Substantia nigra (tissue), 51 donors: ENCODE measurements at places on chromosomes 2 and 18.

- no peak for DNase-seq
Observed at GRCh38 chr2:135904341-135904989, 28.2 kb upstream of the MCM6 start.

DNA sequence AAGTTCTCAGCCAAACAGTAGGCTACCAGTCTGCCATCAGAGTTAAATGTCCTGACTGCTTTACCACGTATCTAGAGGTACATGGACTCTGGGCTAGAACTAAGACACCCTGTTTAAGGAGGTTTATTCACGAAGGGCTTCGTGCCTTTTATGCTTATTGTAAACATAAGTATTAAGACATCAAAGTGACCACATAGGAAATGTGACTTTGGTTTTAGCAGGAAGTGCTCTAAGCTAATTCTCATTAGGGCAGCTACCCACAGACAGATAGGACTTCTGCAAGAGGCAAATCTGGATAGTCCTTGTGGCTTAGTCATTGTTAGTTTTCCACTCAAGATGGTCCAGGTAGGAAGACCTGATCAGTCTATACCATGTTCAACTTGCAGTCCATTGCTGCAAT lies 233.3 kb upstream of the MGAT5 start:
- no peak for DNase-seq

- no peak for DNase-seq
Observed at GRCh38 chr18:13374096-13374467, 155.5 kb downstream of the LDLRAD4 start.

- no peak for DNase-seq
Observed at GRCh38 chr2:18247282-18248110, 313.0 kb downstream of the RDH14 start.

- no peak for DNase-seq
Observed at GRCh38 chr2:38572167-38572566, 30.6 kb downstream of the HNRNPLL start.

DNA sequence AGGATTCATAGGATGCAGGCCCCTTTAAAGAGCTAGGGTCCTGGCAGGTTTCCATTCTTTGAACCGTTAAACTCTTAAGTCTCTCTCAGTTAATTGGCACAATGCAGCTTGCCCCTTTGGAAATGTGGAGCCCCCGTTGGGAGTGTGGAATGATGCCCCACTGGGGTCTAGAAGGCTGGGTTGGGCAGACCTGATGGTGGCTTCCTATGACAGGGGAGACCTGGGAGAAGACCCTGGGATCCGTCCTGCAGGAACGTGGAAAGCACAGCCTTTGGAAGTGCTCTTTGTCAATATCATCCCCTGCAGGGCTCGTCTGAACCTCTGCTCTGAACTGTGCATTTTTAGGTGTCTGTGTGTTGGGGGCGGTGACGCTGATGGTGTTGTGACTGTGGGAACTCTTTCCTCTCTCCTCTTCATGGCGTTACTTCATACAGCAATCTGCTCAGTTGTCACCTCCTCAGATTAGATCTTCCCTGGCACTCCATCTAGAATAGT lies 190.6 kb downstream of the MYCN start:
- no peak for DNase-seq

GRCh38 chr2:109447251-109447661 lies 166.5 kb downstream of the SEPTIN10 start:
- no peak for DNase-seq

- no peak for DNase-seq
Observed at GRCh38 chr2:234422981-234423431, 73.9 kb downstream of the ARL4C start.

GRCh38 chr2:83054751-83055150 lies 1404.3 kb downstream of the SUCLG1 start:
- DNase-seq = no peak

- no peak for DNase-seq
Observed at GRCh38 chr2:177711483-177712265, 319.1 kb downstream of the AGPS start.

- DNase-seq = no peak
Observed at GRCh38 chr2:2647141-2647541, 316.1 kb upstream of the MYT1L start.

DNA sequence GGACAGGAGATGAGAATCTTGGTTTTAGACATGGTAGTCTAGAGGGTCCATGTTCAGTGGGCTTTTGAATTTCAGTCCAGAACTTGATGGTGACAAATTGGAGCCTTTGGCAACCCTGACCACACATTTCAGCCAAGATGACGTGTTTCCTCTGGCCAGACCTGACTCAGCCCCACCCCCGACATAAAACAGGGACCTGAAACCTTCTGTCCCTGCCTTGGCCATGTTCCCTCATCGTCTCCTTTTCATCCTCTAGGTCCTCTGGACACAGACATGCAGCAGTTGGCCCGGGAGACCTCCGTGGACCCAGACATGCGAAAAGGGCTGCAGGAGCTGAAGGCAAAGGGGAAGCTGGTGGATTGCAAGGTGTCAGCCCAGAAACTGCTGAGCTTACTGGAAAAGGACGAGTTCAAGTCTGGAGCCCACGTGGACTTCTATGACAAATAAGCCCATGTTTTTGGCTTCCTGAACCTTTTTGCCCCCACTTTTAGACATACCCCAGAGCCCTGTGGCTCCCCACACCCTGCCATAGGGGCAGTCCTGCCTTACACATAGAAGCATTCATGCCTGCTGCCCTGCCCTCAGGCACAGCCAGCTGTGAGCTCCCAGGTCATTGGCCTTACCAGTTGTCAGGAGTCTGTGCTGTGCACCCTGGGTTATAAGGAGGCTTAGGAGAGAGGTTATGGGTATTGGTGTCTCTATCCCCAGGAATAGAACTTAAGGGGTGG lies 4.0 kb downstream of the SPR start:
- no peak for DNase-seq

DNA sequence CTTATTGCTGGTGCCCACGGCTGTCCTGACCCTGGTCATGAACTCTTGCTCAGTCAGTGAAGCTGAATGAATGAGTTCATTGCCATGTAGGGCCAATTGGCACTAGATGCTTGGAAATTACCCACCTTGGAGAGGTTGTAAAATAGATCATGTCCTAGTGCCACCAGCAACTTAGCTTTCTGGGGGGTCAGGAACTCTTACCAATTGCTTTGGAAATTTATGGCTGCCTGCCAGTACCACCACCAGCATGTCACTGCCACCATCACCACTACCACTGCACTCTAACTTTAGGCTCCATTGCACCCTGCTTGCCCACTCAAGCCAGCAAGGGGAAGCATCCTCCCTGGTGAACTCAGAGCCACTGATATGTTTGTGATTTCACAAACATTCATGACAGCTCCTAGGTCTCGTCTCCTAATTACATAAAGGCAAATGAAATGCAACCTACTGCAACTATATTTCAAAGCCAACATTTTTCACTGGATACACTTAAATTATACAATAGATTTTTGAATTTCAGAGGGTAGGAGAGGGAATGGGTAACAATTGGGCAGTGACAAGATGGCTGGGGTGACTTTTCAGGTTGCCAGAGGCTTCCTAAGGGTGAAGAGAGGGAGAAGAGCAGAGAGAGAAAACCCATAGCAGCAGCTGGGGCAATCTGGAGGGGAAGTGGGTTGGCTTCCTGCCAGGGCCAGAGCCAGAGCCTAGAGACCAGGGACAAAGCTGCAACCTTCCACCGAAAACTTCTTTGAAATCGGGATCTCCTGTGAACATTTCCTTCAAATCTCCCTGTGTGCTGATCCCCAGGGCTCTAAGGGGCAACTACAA lies 3.5 kb upstream of the EMILIN1 start:
- no peak for DNase-seq

- no peak for DNase-seq
Observed at GRCh38 chr2:37894601-37895000, 30.5 kb upstream of the RMDN2 start.

GRCh38 chr2:236659758-236660150 lies 90.1 kb downstream of the ACKR3 start:
- no peak for DNase-seq

GRCh38 chr2:60497500-60497899 lies 56.0 kb downstream of the BCL11A start:
- DNase-seq = no peak

GRCh38 chr18:2814928-2815327 lies 31.9 kb upstream of the EMILIN2 start:
- DNase-seq = no peak

DNA sequence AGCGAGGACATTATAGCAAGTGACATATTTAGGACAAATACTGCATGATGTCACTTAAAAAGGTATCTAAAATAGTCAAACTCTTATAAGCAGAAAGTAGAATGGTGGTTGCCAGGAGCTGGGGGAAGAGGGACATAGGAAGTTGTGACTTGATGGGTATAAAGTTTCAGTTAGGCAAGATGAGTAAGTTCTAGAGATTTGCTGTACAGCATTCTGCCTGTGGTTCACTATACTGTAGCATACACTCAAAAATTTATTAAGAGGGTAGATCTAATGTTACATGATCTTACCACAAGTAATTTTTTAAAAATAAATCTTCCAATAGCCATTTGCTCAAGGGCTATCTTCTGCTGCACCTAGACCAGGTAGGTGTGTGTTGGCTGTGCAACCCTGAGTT lies 78.1 kb upstream of the NPAS2 start:
- DNase-seq = no peak

DNA sequence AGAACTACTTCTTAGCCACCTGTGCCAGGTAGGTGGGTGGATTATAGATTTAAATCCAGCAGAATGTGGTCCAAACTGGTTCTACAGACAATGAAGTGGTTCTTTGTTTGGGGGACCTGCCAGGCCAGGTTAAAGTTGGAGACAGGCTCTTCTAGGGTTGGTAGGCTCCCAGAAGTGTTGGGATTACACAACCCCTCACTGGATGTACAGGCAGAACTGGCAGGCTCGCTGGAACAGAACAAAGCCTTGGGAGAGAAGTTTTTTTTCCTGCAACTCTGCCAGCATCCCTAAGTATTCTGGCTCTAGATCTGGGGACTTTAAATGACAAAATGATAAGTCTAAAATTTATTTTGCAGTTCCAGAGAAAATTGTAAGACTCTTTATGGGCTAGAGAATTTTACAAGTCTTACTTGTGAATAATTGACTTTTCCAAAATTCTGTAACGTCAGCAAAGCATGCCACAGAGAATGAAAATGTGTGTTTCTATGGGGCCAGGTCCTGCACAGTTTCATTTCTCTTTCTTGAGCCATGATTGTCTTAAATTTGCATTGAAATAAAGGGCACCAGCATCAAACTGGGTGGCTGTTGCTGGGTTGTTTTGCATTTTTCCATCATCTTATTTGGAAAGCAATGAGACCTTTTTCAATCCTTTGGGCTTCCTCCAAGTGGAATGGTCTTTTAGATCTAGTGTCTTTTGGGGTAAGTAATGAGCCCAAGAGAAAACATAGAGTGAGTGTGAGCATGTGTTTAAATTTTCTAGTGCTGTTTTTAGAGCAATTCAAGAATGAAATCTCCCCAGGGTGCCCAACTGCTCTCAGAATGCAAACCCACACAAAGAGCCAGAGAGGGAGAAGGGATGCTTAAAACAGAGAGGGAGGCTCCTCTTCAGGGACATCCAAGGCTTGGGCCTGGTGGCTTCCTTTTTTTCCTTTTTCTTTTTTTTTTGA lies 32.4 kb upstream of the ATL2 start:
- no peak for DNase-seq

- no peak for DNase-seq
Observed at GRCh38 chr2:56316011-56316410, 132.2 kb downstream of the CCDC85A start.

GRCh38 chr2:219001577-219002394 lies 8.6 kb upstream of the CRYBA2 start:
- DNase-seq = no peak

- no peak for DNase-seq
Observed at GRCh38 chr2:176763851-176764404, 448.7 kb upstream of the HNRNPA3 start.

DNA sequence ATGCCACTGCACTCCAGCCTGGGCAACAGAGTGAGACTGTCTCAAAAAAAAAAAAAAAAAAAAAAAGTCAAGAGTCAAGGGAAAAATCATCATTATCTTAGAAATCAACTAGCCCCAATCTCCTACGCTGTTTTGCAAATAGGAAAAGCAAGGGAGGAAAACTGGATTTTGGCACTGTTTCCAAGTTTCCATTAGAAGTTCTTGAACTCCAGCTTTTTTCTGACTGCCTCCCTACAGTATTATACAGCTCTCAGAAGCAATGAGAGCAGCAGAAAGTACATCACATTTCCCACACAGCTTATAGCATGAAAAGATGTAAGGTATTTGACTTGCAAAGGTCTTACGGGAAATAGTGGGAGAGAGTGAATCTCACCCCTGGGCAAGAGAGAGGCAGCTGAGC lies 127.8 kb downstream of the OSR1 start:
- no peak for DNase-seq

DNA sequence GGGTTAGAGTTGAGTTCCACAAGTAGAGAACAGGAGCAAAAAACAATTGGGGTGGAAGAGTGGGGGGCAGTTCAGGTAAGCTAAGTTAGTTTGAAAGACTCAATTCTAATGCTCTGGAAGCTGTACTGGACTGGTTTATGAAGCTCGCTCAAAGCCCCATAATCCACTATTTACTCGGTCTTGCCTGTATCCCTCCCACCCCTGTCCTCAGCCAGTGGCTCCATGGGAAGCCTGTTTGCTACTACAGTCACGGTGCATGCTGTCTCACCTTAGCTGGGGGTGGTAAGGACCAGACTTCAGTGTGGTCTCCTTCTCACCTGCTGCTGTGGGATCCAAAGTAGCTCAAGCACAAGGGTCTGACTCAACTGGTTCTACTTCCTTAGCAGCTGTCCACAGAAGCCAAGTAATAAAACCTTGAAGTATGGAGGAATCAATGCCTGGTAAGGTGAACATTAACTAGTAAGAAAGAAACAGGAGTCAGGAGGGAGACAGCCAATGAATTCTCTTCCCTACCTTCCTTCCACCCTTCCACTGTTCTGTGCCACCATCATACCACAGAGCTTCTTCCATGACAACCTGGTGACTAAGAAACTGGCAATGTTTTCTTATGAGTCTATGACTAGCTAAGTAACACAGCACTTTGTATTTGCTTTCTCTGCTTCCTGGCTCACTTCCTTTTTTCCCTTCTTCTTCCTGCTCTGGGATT lies 230.8 kb downstream of the SRBD1 start:
- DNase-seq = no peak

GRCh38 chr2:181780657-181781056 lies 100.3 kb upstream of the NEUROD1 start:
- DNase-seq = no peak

DNA sequence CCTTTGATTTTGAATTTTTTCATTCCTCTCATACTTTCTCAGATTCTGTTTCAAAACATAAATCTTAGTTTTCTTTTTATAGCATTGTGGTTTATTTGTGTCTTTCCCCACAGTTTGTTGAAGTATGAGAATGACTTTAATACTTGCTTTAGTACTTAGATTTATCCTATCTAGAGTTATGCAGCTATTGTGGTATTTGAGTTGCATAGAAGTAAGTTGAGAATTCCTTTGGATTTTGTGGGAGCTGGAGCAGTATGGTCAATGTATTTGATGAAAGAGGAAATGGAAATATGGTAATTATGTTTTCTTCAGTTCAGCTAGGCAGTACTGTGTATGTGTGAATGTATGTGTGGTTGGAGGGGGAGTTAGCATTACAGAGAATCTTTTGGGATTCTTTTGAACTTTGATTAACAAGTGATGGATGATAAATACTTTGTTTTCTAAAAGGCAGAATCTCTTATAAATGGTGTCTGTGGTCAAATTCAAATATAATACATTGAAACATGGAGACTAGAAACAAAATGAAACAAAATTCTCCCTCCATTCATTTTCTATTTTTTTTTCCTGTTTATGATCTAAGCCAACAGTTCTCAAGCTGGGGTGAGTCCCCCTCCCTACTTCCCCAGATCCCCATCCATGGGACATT lies 3.0 kb downstream of the ACVR2A start:
- no peak for DNase-seq
